ENCODE measurements at places on chromosomes 5 and 9.

GRCh38 chr9:78598120-78598519 lies 301.2 kb downstream of the PSAT1 start:
- DNase-seq: no peak
- H3K4me1 ChIP-seq: no peaks in the 10 kb centered on the region
- H3K36me3 ChIP-seq: no peaks in the 10 kb centered on the region

- no peaks in the 10 kb centered on the region for H3K27me3 ChIP-seq
- DNase-seq: no peak
- no peak overlapping the region for H3K27ac ChIP-seq
- H3K36me3 ChIP-seq: no peaks in the 10 kb centered on the region
- H3K4me3 ChIP-seq: no peak overlapping the region
Measured at GRCh38 chr5:107199756-107200155, 471.0 kb downstream of the EFNA5 start.

DNA sequence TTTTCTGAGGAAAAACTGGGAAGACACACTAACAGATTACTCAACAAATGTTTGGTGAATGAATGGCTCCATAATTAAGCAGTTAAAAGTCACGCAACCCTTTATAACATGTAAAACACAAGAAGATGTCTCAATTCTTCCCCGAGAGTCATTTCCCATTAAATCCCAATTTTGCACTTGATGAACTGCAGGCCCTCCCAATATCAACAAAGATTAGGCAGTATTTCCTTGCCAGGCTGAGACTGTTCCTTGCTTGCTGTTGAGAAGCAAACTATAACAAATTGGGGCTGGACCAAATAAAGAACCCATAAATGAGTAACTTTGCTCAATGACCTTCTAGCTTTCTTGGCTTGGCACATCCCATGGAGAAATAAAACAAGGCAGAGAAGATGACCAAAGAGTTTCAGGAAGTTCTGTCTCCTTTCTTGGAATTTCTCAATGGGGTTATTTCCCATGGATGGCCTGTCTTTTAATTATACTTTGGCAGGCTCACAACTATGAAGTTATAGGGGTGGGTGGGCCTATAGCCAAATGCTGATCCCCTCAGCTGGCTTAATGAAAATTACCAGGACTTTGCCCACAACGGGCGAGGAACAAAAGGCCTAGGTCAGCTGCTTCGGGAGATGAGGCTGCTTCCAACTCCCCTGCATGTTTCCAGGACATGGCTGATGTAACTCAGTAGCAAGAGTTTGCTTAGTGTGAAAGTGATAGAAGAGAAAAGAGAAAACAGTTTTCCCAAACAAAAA lies 243.1 kb upstream of the RFX3 start:
- H3K4me1 ChIP-seq: no peaks in the 10 kb centered on the region
- H3K36me3 ChIP-seq: no peaks in the 10 kb centered on the region
- H3K4me3 ChIP-seq: no peak overlapping the region
- no peak overlapping the region for H3K27ac ChIP-seq

DNA sequence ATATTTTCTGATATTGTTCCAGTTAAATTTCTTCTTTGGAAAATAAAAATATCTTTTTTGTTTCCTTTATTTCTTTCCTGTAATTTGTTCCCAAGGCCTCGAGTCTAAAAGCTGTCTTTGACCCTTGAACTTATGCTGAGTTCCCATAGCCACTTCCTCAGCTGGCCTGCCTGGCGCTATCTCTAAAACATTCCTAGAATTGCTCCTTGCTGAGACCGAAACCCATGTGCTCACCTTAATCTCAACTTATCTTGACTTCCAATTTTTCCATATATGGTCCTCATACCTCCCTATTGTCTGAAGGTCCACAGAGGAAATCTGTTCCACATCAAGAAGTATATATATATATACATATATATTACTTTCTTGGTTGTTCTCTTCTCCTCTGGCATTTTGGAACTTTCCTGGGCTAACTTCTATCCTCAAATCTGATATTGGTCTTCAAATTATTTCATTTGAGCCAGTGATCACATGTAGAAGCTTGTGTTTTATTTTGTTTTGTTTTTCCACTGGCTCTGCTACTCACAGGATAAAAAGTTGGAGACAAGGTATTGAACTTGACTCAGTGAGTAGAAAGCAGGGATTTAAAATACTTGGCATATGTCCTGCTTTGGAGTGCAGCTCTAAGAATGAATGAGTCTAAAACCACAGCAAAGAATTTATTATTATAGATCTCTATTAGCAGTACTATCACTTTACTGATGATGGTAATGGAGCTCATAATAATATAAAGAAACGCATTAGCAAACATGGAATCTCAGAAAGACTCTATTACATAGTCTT lies 45.2 kb downstream of the ENC1 start:
- DNase-seq: no peak
- no peak overlapping the region for H3K4me3 ChIP-seq
- no peaks in the 10 kb centered on the region for H3K4me1 ChIP-seq
- no peak overlapping the region for H3K27ac ChIP-seq
- H3K36me3 ChIP-seq: no peaks in the 10 kb centered on the region

DNA sequence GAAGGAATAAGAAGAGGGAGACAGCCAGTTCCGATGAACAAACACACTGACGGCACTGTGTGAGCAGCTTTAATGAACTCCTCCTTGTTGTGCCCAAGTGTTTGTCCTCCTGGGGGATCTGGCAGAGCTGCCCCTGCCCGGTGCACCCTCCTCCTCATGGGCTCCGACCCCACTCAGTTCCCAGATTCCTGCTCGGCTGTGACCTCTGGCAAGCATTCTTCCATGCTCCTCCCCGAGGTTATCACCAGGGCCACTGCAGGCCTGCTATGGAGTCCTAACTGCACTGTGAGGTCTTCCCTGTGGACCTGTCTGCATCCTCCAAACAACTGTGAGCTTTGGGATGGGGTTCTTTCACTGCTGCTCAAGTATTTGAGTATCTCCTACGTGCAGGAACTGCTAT lies 142.2 kb downstream of the DCP2 start:
- peaks cover 7% of the 10 kb centered on the region for H3K4me1 ChIP-seq
- no peak overlapping the region for H3K4me3 ChIP-seq
- H3K36me3 ChIP-seq: no peaks in the 10 kb centered on the region
- no peaks in the 10 kb centered on the region for H3K27me3 ChIP-seq
- no peak for DNase-seq

DNA sequence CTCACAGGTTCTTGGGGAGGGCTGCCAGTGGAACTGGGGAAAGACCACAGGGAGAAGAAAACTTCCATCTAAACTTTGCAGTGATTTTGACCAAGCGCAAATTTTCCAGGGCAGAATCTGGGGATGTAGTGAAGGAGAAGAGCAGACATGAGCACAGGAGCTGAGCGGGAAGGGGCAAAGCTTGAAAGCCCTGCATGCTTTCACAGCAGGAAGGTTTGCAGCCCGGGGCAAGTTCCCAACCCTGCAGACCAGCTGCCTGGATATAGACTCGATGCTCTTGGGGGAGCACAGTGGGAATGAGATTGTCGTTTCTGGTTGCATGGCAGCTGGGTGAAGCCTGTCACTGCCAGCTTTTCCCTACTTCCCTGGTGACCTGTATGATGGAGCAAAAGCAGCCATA lies 276.8 kb upstream of the RORB start:
- H3K4me1 ChIP-seq: no peaks in the 10 kb centered on the region
- no peak overlapping the region for H3K27ac ChIP-seq
- H3K4me3 ChIP-seq: no peak overlapping the region
- no peaks in the 10 kb centered on the region for H3K36me3 ChIP-seq

DNA sequence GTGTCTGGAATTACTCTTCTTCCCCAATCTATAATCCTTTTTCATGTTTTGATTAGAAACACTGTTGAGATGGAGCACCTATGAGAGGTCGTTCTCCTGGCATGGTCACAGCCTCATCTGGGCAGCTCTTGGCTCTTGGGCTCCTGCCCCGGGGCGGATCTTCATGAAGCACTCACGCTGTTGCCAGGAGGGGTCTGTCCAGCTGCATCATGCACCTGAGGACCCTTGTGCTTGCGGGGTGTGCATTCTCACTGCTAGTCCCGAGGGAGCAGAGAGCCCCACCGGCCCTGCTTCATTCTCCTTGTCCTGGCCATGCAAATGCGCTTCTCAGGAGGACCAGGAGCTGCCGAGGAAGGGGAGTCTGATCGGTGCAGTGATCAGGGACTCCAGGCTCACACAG lies 117.6 kb upstream of the S1PR3 start:
- no peak overlapping the region for H3K4me3 ChIP-seq
- H3K4me1 ChIP-seq: no peaks in the 10 kb centered on the region
- no peak for DNase-seq
- no peaks in the 10 kb centered on the region for H3K36me3 ChIP-seq
- no peak overlapping the region for H3K27ac ChIP-seq

GRCh38 chr9:16012621-16013020 lies 459.8 kb downstream of the CCDC171 start:
- H3K4me3 ChIP-seq: no peak overlapping the region
- DNase-seq: no peak
- no peak overlapping the region for H3K27ac ChIP-seq
- no peaks in the 10 kb centered on the region for H3K4me1 ChIP-seq

GRCh38 chr5:76831110-76831452 lies 12.3 kb downstream of the F2RL1 start:
- DNase-seq: no peak
- no peak overlapping the region for H3K27ac ChIP-seq
- no peak overlapping the region for H3K4me3 ChIP-seq
- H3K36me3 ChIP-seq: no peaks in the 10 kb centered on the region
- no peaks in the 10 kb centered on the region for H3K4me1 ChIP-seq
- no peaks in the 10 kb centered on the region for H3K27me3 ChIP-seq

DNA sequence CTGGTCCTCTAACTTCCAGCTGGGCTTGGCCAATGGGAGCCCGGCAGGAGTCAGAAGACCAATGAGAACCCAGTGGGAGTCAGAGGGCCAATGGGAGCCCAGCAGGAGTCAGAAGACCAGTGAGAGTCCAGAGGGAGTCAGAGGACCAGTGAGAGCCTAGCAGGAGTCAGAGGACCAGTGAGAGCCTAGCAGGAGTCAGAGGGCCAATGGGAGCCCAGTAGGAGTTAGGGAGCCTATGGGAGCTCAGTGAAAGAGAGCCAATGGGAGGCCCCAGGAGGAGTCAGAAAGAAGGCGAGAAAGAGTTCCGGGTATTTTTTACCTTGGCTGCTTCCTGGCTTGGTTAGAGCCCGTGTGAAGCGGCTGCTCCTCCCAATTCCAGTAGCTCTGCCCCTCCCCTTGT lies 191.0 kb downstream of the GABBR2 start:
- H3K27me3 ChIP-seq: no peaks in the 10 kb centered on the region
- DNase-seq: no peak
- H3K27ac ChIP-seq: no peak overlapping the region
- no peaks in the 10 kb centered on the region for H3K36me3 ChIP-seq

- DNase-seq: no peak
- no peaks in the 10 kb centered on the region for H3K4me1 ChIP-seq
- H3K4me3 ChIP-seq: no peak overlapping the region
- H3K27me3 ChIP-seq: no peaks in the 10 kb centered on the region
- H3K27ac ChIP-seq: no peak overlapping the region
- H3K36me3 ChIP-seq: no peaks in the 10 kb centered on the region
Measured at GRCh38 chr5:153559926-153560325, 69.5 kb downstream of the GRIA1 start.

GRCh38 chr9:85155352-85155751 lies 485.8 kb downstream of the NTRK2 start:
- no peak overlapping the region for H3K27ac ChIP-seq
- no peaks in the 10 kb centered on the region for H3K36me3 ChIP-seq
- H3K4me1 ChIP-seq: no peaks in the 10 kb centered on the region
- no peak overlapping the region for H3K4me3 ChIP-seq

GRCh38 chr9:137167277-137167746 lies 2.5 kb downstream of the LRRC26 start:
- H3K4me1 ChIP-seq: peaks cover 21% of the 10 kb centered on the region
- DNase-seq: no peak
- H3K27me3 ChIP-seq: peaks cover 72% of the 10 kb centered on the region
- H3K36me3 ChIP-seq: no peaks in the 10 kb centered on the region
- H3K4me3 ChIP-seq: no peak overlapping the region
- no peak overlapping the region for H3K27ac ChIP-seq

DNA sequence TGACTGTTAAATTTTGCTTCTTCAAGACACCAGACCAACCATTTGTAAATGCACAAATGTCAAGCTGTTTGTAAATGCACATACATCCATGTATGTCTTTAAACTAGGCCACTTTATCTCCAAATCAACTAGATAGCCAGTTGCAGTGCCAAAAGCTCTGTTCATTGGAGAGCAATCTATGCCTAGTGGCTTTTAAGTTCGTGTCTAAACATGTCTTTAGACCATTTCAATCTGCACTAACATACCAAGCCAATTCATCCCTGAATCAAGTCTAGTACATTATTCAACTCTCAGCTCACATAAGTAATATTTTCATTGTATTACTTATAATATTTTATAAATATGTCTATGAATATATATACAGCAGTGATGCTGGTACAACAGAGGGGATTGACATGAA lies 985.9 kb downstream of the CDH18 start:
- no peaks in the 10 kb centered on the region for H3K36me3 ChIP-seq
- no peaks in the 10 kb centered on the region for H3K27me3 ChIP-seq
- H3K4me1 ChIP-seq: no peaks in the 10 kb centered on the region
- no peak for DNase-seq
- H3K27ac ChIP-seq: no peak overlapping the region

GRCh38 chr9:83000765-83001164 lies 62.2 kb downstream of the RASEF start:
- H3K4me1 ChIP-seq: no peaks in the 10 kb centered on the region
- no peak for DNase-seq
- H3K27me3 ChIP-seq: no peaks in the 10 kb centered on the region

DNA sequence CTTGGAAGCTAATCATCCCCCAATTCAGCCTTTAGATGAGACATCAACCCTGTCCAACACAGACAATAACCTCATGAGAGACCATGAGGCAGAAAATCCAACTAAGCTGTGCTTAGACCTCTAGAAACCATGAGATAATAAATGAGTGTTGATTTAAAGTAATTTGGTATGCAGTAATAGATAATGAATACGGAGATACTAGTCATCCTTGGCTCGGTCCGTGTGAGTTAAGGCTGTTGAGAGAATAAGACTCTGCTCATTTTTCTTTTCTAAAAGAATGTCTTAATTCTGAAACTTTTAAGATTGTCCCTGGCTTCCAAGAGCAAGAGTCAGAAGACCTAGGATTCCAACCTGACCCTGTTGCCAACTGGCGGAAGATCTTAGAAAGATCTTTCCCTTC lies 6.1 kb downstream of the TNC start:
- peaks cover 3% of the 10 kb centered on the region for H3K27me3 ChIP-seq
- H3K36me3 ChIP-seq: no peaks in the 10 kb centered on the region
- DNase-seq: no peak

DNA sequence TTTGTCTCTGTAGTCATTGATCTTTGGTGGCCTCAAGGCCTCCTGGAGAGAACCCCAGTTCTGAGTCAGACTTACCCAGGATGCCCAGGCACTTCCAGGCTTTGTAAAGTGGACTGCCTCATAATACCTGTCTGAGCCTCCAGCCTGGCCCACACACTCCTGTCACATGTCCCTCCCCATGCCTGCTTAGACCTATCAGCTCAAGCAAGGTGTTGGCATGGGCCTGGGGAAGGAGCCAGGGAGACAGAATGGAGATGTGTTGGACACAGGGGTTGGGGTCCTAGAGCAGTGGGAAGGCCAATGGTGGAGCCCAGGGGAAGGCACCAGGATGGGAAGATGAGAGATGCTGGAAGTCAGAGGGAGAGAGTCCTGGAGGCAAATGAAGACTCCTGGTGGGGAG lies 136.2 kb downstream of the CFAP90 start:
- H3K27me3 ChIP-seq: no peaks in the 10 kb centered on the region
- H3K4me3 ChIP-seq: no peak overlapping the region
- peaks cover 15% of the 10 kb centered on the region for H3K36me3 ChIP-seq
- no peak for DNase-seq

Measured in gastrocnemius medialis (tissue), 4 donors.